Activated CD4-positive, alpha-beta T cell treated with anti-CD3 and anti-CD28 coated beads, Interleukin-2, Interleukin-6, amounts not matched to agents 100 ng/mL and 50 ng/mL, durations not matched to agents 16 hours and 8 hours (primary cell): ENCODE measurements at places on chromosomes 13 and 19.

GRCh38 chr13:19158526-19159174 lies 23.0 kb downstream of the TUBA3C start:
- DNase-seq, result no peak

- no peak for DNase-seq
Observed at GRCh38 chr19:10829967-10830366, 6.0 kb downstream of the TMED1 start.

DNA sequence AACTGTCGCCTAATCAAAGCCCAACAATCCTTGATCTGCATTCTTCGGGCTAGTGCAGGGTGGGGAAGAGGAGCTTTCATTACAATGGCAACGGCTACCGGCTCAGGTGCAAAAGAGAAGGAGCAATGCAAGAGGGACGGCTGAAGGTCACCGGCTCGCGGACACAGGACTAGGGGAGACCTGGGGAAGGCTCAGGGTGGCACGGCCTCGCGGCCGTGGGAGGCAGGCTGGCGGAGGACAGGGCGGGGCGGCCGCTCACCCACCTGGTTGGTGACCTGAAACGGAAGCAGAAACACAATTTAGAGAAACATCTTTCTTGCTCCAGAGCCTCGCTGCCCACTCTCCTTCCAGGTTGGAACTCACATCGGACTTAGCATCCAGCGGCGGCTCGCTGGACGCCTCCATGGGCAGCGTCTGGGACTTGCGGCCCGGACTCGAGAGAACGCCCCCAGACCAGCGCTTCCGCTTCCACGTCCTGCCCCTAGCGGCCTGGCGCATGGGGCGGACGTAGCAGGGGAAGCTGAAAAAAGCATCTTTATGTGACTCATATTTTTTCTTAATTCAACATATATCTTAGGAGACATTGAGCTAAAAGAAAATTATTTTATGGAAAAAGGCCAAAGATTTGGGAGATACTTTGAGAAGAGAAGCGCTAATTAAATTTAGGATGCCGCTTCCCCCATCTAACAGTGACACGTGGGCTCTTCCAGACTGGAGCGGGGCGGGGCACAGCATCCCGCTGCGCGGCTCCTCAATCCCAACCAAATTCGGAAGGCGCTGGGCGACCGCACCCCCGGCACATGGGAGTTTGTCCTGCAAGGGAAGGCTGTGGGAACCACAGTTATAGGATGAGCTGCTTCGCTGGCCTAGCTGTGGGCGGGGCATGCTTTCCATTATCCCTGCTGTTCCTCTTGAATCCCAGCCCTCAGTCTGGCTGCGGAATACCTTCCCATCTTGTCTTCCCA lies at the start of gene COMMD6:
TSS of gene COMMD6 (minus strand) at position 441 of the 965 bp plus-strand sequence. CDS start at position 405, 36 bp downstream.
- peak; percentile 75 for DNase-seq

DNA sequence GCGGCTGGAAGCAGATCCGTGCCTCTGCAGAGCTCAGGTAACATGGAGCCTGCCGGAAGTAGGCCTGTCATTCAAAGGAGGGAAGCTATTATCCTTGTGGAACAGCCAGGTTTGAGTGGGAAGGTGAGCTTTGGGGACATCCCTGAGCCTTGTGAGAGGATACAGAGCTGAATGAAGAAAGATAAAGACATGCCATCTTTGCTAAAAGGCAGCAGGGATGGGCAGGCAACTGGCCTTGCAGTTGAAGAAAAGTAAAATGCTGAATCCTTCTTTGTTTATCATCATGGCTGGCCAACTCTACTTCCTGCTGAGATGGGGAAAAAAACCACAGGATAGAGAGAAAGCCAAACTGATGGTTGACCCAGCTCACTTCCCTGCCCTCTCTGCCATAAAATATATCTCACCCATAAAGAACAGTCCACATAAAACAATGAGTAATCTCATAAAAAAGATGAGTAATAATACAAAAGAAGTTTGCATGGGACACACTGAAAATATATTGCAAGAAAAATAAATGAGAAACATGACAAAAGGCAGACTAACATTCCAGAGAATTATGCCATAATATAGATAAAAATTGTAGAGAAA lies 226.3 kb downstream of the DLEU7 start:
- no peak for DNase-seq

GRCh38 chr19:5232798-5233505 lies 107.7 kb downstream of the PTPRS start:
- DNase-seq, result no peak
